ENCODE measurements at places on chromosomes 11 and 22.

DNA sequence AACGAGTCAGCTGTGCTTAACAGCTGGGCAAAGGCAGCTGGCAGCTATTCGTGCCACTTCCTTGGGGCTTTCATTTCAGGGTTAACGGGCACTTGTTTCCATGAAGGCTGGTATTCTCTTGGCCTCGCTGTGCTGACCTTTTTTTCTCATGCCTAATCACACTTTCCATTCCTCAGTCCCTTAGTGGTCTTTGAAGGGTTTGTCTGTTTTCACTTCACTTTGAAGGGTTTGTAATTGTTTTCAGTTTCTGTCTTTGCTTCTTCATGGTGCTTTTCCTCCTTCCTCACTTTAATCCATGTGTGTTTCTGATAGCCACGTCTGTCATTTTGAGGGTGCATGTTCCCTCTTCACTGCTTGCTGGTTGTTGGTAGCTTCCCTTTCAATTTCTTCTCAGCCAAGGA lies 24.6 kb downstream of the PPIL2 start:
- no peak for DNase-seq

DNA sequence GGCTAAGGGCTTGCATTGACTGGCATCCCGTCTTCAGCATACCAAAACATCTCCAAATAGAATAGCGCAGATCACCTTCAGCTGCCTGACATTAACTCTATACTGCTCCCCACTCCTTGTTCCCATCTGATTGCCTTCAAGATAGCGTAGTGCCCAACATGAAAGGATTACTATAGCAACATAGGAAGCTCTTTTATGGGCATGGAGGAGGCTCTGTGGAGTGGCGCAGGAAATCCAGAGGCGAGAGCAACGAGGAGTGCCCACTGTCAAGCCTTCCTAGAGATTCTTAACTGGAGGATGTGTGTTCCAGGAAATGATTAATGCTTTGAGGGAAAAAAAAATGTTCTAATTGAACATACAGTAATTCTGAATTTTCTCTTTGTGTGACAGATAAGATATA lies 213.3 kb downstream of the CADM1 start:
- DNase-seq = no peak

DNA sequence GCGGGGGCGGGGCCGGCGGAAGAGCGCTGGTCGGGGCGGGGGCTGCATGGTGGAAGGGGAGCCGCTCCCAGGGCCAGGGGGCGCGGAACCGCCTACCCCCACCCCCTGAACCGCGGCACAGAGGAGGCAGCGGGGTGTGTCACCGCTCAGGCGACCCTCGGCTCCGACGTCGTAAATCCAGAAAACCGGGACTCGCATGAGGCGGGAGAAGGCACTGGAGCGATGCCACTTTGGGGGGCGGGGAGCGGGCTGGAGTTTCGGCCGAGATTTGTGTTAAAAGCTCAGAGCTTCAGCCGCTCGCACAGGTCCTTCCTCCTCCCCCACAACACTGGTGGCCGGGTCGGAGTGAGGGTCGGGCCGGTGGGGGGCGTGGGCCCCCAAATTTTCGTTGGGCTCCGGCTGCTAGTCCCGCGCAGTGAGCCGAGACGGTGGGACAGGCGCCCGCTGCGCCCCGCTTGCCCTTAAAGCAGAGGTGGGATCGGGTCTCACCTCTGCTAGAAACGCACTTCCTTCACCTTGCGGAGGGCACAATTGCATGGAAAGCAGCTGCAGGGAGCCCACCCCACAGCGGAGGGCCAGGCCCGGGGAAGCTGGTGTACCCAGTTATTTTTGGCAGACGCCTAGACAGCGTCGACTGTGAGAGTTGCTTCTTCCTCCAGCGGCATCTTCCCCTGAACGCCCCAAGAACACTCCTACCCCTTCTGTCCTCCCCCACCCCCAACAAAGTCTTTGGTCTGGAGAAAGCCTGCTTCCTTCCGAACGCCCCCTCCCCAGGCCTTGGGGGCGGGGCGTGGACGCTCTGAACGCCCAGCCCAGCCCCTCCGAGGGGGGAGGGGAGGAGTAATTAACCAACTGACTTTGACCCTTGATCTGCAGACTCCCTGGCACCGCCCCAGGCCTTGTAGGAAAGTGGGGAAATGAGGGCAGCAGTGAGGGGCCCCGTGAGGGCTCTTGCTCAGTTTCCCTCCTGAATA lies 1.1 kb downstream of the OVOL1 start:
- DNase-seq = no peak

DNA sequence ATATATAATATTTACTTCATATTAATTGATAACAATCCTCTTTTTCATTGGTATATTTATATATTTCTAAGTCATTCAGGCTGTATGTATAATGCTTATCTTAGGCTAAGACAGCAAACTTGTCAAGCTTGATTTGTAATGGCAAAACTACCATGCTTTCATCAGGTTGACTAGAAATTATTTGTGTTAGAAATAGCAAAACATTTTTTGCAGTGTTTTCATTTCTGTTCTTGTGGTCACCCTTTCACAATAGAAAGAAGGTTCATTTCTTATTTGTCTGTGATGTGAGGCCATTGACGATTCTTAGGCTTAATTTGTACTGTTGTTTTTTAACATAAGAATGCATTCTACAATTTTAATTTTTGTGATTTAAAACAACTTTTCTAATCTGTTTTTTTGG lies 197.6 kb downstream of the TMEM135 start:
- no peak for DNase-seq

- no peak for DNase-seq
Observed at GRCh38 chr11:14953904-14954303, 18.2 kb downstream of the CALCA start.

DNA sequence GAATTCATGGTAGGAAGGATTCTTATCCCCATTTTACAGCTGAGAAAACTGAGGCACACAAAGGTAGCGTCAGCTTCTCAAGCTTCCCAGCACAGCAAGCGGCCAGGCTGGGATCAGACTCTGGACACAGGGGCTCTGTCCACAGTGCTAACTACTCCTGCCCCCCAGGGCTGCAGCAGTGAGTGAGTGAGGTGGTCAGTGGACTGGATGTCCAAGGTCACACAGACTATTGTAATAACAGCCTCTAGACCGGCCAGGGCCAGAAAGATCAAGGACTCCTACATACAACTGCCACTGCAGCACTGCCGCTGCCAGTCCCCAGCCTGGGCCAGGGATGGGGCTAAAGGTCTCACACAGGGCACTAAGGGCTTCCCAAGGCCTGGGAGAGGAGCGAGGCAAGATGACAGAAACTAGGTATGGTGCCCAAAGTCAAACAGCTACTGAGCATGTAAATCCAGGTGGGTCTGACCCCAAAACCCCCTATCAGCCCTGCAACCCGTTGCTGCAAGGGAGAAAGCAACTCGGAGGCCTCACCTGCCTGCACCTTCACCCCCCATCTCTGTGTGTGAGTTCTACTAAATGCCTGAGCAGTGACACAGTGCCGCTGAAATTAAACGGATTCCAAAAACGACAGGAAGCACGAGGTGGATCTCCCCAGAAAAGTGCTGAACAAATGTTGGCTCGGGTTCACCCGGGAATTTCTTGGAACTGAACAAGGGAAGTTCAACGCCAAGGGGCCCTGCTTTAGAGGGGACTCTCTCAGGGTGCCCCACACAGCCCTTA lies 161.8 kb upstream of the GRK3 start:
- DNase-seq = no peak

DNA sequence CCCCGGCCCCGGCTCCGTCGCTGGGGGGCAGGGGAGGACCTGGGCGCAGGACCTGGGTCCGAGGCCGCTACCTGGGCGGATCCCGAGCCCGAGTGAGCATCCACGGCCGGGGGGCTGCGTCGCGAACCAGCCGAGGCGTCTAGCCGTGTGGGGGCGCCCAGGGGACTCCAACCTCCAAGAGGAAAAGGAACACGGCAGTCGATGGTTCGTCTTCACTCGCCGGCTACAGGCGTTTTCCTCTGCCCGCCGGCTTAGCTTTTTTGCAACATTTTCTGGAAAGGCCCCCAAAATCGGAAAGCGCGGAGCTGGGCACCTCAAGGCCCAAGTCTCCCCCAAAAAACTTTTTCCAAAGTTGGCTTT lies 666 bp downstream of the PDGFB start:
- DNase-seq = no peak

DNA sequence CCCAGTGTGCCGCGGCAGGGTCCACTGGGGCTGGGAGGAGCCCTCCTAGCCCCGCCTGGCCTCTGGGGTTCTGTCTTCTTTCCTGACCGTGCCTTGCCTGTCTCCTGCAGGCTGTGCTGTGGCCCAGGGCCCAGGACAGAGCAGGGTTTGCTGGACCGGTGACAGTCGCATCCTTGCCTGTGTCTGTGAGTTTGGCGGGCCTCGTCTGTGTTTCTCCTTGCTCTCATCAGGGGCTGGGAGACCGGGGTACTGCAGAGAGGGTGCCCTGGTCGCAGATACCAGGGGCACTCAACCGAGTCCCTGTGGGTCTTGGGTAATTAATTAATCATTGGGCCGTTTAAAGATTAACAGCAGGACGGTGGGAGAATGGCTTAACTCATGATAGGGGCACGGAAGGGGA lies 29.9 kb downstream of the RPL3 start:
- DNase-seq = no peak

- DNase-seq = no peak
Observed at GRCh38 chr11:67354075-67355022, 1.0 kb upstream of the POLD4 start.

- no peak for DNase-seq
Observed at GRCh38 chr11:110565357-110566336, 135.9 kb downstream of the FDX1 start.

GRCh38 chr11:86219311-86220193 lies 25.0 kb upstream of the EED start:
- no peak for DNase-seq

All from NCI-H1105 (cell line).